ENCODE measurements at places on chromosomes 6 and 20.
A peak's percentile ranks its signal among the peaks of the same experiment; 100 is the strongest.

- DNase-seq, result no peak
Measured at GRCh38 chr20:3557237-3557785, 86.5 kb downstream of the ATRN start.

- no peak for DNase-seq
Measured at GRCh38 chr20:34110745-34111641, 1.1 kb downstream of the EIF2S2 start.

DNA sequence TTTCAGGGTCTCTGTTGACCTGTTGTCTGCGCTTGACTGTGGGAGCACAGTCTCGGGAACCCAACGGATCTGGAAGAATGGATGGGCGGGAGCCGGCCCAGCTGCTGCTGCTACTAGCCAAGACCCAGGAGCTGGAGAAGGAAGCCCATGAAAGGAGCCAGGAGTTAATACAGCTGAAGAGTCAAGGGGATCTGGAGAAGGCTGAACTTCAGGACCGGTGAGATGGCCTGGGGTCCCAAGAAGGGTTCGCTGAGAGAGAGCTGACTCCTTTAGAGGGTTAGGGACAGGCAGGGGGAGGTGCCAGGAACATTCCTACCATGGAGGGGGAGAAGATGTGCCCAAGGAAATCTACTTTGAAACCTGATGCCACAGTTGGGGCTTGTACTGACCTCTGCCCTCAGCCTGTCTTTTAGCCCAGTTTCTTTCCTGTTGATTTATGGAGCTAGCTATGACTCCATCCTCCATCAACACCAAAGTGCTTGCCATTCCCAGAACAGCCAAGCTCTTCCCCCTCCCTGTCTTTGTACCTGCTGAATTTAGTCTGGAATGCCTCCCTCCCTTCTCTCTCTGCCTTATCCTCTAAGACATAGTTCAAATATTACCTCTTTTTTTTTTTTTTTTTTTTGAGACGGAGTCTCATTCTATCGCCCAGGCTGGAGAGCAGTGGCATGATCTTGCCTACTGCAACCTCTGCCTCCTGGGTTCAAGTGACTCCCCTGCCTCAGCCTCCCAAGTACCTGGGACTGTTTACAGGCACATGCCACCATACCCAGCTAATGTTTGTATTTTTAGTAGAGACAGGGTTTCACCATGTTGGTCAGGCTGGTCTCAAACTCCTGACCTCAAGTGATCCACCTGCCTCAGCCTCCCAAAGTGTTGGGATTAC is 12.2 kb downstream of the CEP250 start:
- DNase-seq, result no peak

- peak; percentile 26 for DNase-seq
Measured at GRCh38 chr6:79946272-79947190, 822 bp downstream of the ELOVL4 start.

DNA sequence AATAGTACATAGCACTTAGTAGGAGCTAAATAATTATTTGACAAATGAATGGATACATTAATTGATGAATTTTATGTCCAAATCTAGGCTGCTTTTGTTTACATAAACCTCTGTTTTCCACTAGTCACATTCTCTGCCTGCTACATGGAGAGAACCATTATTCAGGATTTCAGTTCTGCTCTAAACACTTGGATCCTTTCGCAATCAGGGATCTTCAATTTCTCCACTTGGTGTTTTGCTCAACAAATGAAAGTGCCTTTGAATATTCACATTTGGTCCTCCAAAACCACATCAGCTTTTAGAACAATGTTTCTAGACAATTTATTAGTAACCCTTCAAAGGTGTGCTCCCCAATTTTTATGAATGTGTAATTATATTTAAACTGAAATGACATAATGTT is 30.6 kb upstream of the HLA-DQB1 start:
- no peak for DNase-seq

GRCh38 chr6:25369433-25370177 is 90.4 kb downstream of the CARMIL1 start:
- no peak for DNase-seq

DNA sequence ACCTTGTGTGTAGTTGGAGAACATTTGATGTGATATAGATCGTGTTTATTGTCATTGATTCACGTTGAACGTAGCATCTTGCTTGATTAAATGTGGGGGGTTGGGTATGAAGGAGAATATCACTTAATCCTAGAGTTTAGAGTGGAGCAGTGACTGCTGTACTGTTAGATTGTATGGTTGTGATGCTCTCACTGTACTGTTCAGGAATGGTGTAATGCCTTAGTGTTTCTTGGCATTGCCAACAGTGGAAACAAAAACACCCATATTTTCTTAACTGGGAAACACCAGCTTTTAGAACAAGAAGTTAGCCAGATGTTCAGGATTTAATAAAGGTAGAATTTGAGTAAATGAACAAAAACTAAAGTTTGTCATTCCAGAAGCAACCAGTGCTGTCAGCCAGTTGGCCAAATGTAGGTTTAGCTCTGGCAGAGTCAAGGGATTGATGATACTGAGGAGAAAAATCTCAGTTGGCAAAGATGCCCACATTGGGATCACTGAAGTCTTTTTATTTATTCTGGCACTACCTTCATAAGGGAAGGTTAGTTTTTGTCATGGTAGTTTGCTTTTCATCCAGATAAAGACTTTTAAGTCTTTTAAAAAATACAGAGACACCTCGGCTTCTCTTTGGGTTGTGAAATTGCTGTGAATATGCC is 129.9 kb downstream of the JARID2 start:
- no peak for DNase-seq

GRCh38 chr6:87541744-87542143 is 48.0 kb downstream of the RARS2 start:
- DNase-seq, result no peak

DNA sequence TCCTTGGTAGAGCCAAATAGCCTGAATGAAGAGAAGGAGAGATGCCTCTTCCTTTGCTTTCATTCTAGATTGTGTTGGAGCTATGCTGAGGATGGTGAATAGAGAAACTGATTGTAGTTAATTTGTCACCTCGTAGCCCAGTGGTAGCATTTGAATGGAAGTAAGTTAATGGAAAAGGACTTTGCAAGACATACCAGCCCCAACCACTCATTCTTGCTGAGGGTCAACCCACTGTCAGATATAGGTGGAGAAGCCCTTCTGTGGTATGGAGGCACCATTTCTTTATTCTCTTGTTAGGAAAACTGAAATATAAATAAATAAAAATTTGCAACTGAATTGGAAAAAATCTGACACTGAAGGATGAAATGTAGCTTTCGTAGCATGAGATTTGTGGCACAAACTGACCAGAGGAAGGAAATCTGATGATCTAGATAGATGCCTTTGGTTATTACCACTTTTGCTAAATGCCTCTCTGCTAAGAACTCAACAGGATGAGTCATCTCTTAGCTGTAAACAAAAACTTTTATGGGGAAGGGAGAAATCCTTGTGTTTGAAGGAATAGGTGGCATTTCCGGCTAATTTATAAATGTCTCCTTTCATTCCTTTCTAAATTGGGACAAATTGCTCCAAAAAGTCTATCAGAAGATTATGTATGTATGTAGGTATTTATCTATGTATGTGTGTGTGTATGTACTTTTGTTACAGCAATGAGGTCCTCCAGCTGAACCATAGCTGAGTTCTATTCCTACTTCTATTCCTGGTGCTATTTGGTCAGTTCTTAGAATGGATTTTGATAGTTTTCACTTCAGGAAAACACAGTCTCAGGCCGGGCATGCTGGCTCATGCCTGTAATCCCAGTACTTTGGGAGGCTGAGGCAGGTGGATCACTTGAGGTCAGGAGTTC is 76.5 kb upstream of the SUPT3H start:
- no peak for DNase-seq

GRCh38 chr20:13515291-13515690 is 123.4 kb downstream of the TASP1 start:
- no peak for DNase-seq

DNA sequence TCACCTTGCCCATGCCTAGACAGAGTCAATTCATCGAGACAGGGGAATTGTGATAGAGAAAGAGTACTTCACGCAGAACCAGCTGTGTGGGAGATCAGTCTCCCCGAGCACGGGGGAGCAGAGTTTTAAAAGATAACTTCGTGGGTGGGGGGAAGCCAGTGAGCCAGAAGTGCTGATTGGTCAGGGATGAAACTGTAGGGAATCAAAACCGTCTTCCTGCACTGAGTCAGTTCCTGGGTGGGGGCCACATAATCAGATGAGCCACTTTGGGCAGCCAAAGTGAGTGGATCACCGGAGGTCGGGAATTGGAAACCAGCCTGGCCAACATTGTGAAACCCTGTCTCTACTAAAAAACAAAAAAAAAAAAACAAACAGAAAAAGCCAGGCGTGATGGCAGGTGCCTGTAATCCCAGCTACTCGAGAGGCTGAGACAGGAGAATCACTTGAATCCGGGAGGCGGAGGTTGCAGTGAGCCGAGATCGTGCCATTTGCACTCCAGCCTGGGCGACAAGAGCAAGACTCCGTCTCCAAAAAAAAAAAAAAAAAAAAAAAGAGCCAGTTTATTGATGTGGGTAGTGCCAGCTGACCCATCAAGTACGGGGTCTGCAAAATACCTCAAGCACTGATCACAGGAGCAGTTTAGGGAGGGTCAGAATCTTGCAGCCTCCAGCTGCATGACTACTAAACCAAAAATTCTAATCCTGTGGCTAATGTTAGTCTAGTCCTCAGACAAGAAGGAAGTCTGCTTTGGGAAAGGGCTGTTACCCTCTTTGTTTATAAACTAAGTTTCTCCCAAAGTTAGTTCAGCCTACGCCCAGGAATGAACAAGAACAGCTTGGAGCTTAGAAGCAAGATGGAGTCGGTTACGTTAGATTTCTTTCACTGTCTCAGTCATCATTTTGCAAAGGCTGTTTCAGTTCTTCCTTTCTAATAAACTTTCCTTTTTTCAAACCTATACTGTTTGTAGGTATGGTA is 3.9 kb upstream of the TRIM39 start:
- DNase-seq, result no peak

DNA sequence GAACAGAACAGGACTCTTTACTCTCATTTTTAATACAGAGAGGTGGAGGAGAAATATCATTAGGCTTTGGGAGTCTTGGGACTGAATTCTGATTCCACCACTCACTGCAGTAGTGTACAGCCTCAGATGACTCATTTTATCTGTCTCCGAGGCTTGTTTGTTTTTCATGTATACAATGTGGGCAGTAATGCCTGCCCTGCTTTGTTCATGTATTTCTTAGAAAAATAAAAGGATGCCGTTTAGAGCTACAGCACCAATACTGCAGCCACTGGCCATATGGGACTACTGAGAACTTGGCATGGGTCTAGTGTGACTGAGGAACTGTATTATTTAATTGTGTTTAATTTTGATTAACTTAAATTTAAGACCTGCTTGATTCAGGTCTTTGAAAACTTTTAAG is 41.2 kb upstream of the JAG1 start:
- no peak for DNase-seq

- DNase-seq, result no peak
Measured at GRCh38 chr20:62598761-62599194, 43.5 kb upstream of the SLCO4A1 start.

DNA sequence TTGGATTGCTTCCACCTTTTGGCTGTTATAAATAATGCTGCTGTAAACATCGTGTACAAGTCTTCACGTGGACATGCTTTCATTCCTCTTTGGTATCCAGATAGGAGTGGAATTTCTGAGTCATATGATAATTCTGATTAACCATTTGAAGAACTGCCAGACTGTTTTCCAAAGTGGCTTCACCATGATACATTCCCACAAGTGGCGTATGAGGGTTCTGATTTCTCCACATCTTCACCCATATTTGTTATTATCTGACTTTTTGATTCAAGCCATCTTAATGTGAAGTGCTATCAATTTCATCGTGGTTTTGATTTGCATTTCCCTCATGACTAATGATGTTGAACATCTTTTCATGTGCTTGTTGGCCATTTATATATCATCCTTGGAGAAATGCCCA is 2.9 kb upstream of the SNRPB start:
- no peak for DNase-seq

DNA sequence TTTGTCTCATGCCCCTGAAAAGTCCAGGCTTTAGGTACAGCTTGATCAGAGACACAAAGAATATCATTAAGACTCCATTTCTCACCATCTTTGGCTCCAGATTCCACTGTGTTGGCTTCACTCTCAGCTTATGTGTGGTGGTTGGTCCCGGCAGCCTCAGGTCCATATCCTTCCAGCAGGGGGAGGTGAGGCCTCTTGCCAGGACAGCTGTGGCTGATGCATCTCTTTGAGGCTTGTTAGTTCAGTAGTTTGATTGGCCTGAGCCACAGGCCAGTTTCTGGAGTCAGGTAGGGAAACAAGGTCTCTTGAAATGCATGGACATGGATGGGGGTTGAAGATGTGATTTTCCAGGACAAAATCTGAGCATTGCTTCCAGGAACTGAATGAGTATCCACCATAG is 62.4 kb downstream of the JAG1 start:
- no peak for DNase-seq

- DNase-seq, result no peak
Measured at GRCh38 chr20:8082989-8083388, 49.1 kb upstream of the PLCB1 start.

DNA sequence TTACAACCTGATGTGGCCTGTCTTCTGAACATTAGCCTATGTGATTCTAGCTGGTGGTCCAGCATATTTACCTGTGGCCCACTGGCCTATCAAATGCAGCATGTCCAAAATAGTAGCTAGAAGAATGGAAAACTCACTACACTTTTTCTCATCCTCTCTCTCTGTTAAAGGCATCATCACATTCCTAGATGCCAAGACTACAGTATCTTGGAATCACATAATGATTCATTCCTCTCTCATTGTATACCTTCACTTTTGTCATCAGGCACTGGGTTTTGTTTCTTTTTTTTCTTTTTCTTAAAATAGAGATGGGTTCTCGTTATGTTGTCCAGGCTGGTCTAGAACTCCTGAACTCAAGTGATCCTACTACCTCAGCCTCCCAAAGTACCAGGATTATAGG is 45.0 kb downstream of the FAM83B start:
- DNase-seq, result no peak

Measured in effector memory CD8-positive, alpha-beta T cell (primary cell).